AG04450 (cell line): ENCODE measurements at places on chromosomes 5 and 9. TPM values are rescaled to one million over a fixed set of nuclear protein-coding genes. Genes with fewer than 3 reads are reported as not detected.

The SNCAIP gene
- 10.7 and 12.3 TPM in 2 replicates for polyA plus RNA-seq

The TMEM174 gene
- polyA plus RNA-seq: not detected in 2 replicates

The SHB gene
- polyA plus RNA-seq: 16.7 and 20.3 TPM in 2 replicates

The PCA3 gene
- polyA plus RNA-seq: not detected in 2 replicates

The SLC34A3 gene
- polyA plus RNA-seq: not detected in 2 replicates

The ESM1 gene
- 0.27 and 0.35 TPM in 2 replicates for polyA plus RNA-seq

The LTC4S gene
- 0.40 and 0.56 TPM in 2 replicates for polyA plus RNA-seq

The CMYA5 gene
- polyA plus RNA-seq: 0.89 TPM in 2 replicates

The IL9 gene
- not detected in 2 replicates for polyA plus RNA-seq

The NUTM2G gene
- not detected in 2 replicates for polyA plus RNA-seq

The PCDHGC4 gene
- polyA plus RNA-seq: 0.46 and 0.83 TPM in 2 replicates

The ZNF474 gene
- polyA plus RNA-seq: 0.37 TPM in 2 replicates

The CDKN2B-AS1 gene
- 2.1 and 2.8 TPM in 2 replicates for polyA plus RNA-seq

The CDK9 gene
- 38.2 and 45.9 TPM in 2 replicates for polyA plus RNA-seq

The LRRC8A gene
- polyA plus RNA-seq: 25.3 and 31.7 TPM in 2 replicates

The SVEP1 gene
- 34.8 and 40.9 TPM in 2 replicates for polyA plus RNA-seq

The ENC1 gene
- 19.3 and 23.1 TPM in 2 replicates for polyA plus RNA-seq

The FSD1L gene
- 5.6 and 7.4 TPM in 2 replicates for polyA plus RNA-seq

The RNF38 gene
- 18.0 and 18.3 TPM in 2 replicates for polyA plus RNA-seq

The CCDC180 gene
- polyA plus RNA-seq: 0.65 and 1.1 TPM in 2 replicates

The SLC6A7 gene
- not detected in 2 replicates for polyA plus RNA-seq

The FOXD4L5 gene
- not detected in 2 replicates for polyA plus RNA-seq

The CARD9 gene
- 0.63 and 0.93 TPM in 2 replicates for polyA plus RNA-seq

The KLF4 gene
- polyA plus RNA-seq: 3.1 TPM in 2 replicates

The MARVELD2 gene
- 0.96 and 1.0 TPM in 2 replicates for polyA plus RNA-seq

The CNTNAP3B gene
- polyA plus RNA-seq: 4.4 and 6.1 TPM in 2 replicates

The CTXN3 gene
- polyA plus RNA-seq: not detected in 2 replicates

The EPB41L4A gene
- polyA plus RNA-seq: not detected in 2 replicates

The SLIT3 gene
- polyA plus RNA-seq: 0.17 and 0.26 TPM in 2 replicates

The NUTM2F gene
- not detected in 2 replicates for polyA plus RNA-seq

The MLANA gene
- not detected in 2 replicates for polyA plus RNA-seq

The GPX8 gene
- 234 and 317 TPM in 2 replicates for polyA plus RNA-seq

The SOX30 gene
- polyA plus RNA-seq: 0.05 and 0.09 TPM in 2 replicates

The SPINK4 gene
- polyA plus RNA-seq: not detected in 2 replicates

The PCDHGA9 gene
- polyA plus RNA-seq: 6.4 and 8.0 TPM in 2 replicates

The CFAP90 gene
- 0.09 and 0.10 TPM in 2 replicates for polyA plus RNA-seq

The ZNF483 gene
- polyA plus RNA-seq: 1.0 and 1.5 TPM in 2 replicates

The ORM1 gene
- polyA plus RNA-seq: 0.17 TPM in 1 of 2 replicates, not detected in the other

The SAPCD2 gene
- polyA plus RNA-seq: 1.5 and 1.8 TPM in 2 replicates

The LRRC70 gene
- 0.19 and 0.71 TPM in 2 replicates for polyA plus RNA-seq

The LYSMD3 gene
- 15.6 and 25.8 TPM in 2 replicates for polyA plus RNA-seq

The ANKRD33B gene
- polyA plus RNA-seq: 4.6 and 4.8 TPM in 2 replicates

The PHF24 gene
- not detected in 2 replicates for polyA plus RNA-seq
